ENCODE measurements at places on chromosomes 11 and 22.

DNA sequence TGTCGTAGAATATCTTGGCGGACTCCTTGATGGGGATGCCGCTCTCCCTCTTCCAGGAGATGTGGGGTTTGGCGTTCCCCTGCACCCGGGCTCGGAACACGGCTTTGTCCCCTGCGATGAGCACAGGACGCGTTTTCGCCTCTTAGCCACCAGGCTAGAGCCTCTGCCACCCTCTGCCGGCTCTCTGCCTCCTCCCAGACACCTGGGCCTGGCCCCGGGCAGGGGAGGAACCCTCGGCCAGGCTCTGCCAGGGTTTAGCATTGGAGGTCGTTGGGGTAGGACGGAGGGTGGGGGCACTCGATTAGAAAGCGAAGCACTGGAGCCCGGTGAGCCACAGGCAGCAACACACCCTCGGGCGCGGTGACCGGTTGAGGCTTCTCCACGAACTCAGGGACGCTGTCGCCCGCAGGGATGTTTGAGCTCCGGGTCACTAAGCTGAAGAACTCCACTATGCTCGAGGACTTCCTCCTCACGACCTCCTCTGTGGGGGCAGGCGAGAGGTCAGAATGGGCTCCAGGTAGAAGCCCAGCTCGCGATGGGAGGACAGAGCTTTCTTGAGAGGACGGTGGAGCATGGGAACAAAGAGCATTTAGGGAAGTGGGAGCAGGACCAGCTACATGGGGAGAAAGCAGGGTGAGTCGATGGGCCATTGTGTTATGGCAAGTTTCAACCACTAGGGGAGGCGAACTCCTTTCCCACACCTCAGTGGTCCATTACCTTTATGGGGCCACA, 4.3 kb downstream of the IGSF22 start:
- DNase-seq: no peak

GRCh38 chr22:43399338-43399979, 12.4 kb upstream of the MPPED1 start:
- no peak for DNase-seq

DNA sequence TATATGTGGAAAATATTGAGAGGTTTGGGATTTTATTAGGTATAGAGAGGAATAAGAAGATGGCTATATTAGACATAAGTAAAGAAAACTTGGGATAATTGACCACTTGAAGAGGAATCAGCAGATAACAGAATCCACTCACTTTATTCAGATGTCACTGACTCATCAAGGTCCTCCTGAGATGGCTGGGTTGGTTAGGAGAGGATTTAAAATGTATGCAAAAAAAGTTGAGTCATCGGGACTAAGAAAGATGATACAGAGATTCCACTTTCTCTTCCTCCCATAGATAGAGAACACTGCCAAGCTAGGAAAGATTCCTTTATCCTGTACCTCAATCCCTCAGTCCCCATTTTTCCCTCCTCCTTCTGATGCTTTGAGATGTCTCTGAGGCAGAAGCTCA, at the start of gene OR6A2:
TSS of gene OR6A2 (minus strand) at position 288 of the 400 bp plus-strand sequence. CDS start 3,981 bp downstream, outside the sequence.
- no peak for DNase-seq

DNA sequence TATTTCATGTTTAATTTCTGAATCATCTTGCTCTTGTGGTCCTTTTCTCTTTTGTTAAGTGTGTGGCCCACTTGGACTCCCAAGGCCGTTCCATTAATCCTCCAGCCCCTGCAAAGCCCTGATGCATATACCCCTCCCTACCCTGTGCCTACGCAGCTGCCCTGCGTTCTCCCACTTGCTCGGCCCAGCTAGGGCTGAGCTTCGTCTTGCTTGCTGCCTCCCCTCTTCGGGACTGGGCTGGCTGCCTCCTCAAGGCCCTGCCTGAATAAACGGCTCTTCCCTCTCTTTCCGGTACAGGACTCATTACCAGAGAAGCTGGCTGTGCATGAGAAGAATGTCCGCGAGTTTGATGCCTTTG, 28.5 kb downstream of the ARHGAP1 start:
- no peak for DNase-seq

DNA sequence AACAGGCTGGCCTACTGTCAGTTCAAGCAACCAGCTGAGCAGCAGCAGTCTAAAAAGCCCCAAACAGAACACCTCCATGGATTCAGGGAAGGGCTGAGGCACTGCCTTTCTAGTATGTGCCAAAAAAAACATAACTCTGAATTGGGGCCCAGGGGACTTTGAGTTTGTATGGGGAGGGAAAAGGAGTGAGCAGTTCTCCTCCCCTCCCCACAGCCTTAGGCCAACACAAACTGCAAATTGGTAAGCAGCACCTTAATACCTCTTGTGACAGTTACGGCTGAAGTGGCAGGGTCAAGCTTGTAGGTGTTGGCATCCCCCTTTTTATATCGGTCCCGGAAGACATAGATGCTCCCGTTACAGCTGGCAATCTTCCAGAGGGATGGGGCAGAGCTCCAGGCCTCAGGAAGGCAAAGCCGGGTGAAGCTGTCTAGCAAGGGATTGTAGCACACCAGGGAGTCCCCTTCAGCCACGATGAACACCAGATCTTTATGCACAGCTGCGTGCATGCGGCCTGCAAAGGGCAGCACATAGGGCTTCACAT, 6.0 kb downstream of the KBTBD4 start:
- no peak for DNase-seq

GRCh38 chr11:82267186-82267585, 466.5 kb downstream of the FAM181B start:
- no peak for DNase-seq

Measured in amygdala (tissue), 56 donors.